ENCODE measurements at places on chromosomes 2 and 18. TPM values are rescaled to one million over a fixed set of nuclear protein-coding genes. Genes with fewer than 3 reads are reported as not detected.

The RAB1A gene
- total RNA-seq: 53.2 TPM

The HNMT gene
- 0.33 TPM for total RNA-seq

The NIF3L1 gene
- 42.4 TPM for total RNA-seq

The DHRS9 gene
- total RNA-seq: not detected

The IAH1 gene
- 79.0 TPM for total RNA-seq
